Dermis microvascular lymphatic vessel endothelial cell (primary cell): ENCODE measurements at places on chromosomes 5 and 9. TPM values are rescaled to one million over a fixed set of nuclear protein-coding genes. Genes with fewer than 3 reads are reported as not detected.

Gene INSL6
- total RNA-seq: not detected in 2 replicates

Gene GFPT2
- total RNA-seq: 0.13 and 0.38 TPM in 2 replicates

Gene DNAH5
- 0.13 TPM in 2 replicates for total RNA-seq

Gene TMEM215
- not detected in 2 replicates for total RNA-seq

Gene ANXA1
- 541 and 583 TPM in 2 replicates for total RNA-seq

Gene RASEF
- under 0.01 TPM in 2 replicates for total RNA-seq

Gene TAF11L5
- not detected in 2 replicates for total RNA-seq

Gene ROPN1L
- total RNA-seq: 1.6 and 2.2 TPM in 2 replicates

Gene WWC1
- 0.13 and 0.63 TPM in 2 replicates for total RNA-seq

Gene SPINK13
- not detected in 2 replicates for total RNA-seq

Gene SMIM32
- total RNA-seq: not detected in 2 replicates

Gene AK8
- total RNA-seq: under 0.01 and 0.13 TPM in 2 replicates

Gene GZMA
- total RNA-seq: 0.13 TPM in 2 replicates

Gene UBTD2
- 15.7 and 18.3 TPM in 2 replicates for total RNA-seq

Gene LOX
- total RNA-seq: 52.9 and 75.7 TPM in 2 replicates

Gene GMCL2
- total RNA-seq: not detected in 2 replicates

Gene FGFR4
- 2.4 and 4.2 TPM in 2 replicates for total RNA-seq

Gene C9orf153
- total RNA-seq: 0.38 TPM in 1 of 2 replicates, not detected in the other

Gene SPATA31A1
- not detected in 2 replicates for total RNA-seq

Gene LHX6
- 1.9 and 3.2 TPM in 2 replicates for total RNA-seq

Gene TXNDC8
- not detected in 2 replicates for total RNA-seq

Gene ZNF483
- 1.6 and 1.8 TPM in 2 replicates for total RNA-seq

Gene SIT1
- not detected in 2 replicates for total RNA-seq

Gene NIPAL4
- not detected in 2 replicates for total RNA-seq

Gene CDX1
- total RNA-seq: not detected in 2 replicates

Gene HTR4
- total RNA-seq: not detected in 2 replicates

Gene C5orf34
- 1.6 and 3.7 TPM in 2 replicates for total RNA-seq

Gene F2RL2
- total RNA-seq: 0.13 and 0.25 TPM in 2 replicates
